ENCODE measurements at places on chromosomes 1 and 21.

DNA sequence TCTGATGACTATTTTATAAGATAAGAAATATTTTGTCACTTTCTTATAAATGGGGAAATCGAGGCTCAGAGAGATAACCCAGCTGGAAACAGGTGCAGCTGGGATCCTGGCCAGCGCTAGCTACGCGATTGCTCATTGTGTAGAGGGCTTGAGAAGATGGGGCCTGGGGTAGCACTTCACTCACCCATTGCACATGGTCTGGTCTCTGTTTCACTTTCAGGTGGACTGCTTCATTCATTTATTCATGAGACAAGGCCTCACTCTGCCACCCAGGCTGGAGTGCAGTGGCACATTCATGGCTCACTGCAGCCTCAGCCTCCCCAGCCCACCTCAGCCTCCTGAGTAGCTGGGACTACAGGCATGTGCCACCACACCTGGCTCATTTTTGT lies 23.8 kb downstream of the UBE4B start:
- no peak for DNase-seq

DNA sequence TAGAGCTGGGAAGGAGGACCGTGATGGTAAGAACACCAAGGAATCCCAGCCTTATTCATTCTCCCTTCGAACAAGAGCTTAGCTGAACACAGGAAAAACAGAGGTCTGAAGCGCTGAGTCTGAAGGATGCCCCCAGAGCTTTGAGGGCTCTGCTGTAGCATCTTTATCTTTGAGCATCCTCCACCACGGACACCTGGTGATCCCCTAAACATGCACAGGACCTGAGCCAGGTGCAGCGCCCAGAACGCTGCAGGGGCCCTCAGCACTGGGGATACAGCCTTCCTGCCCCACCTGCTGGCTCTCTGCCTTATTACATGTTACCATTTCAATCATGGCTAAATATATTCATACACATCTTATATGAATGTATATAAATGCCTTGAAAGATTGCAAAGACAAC lies 7.7 kb upstream of the GPATCH4 start:
- DNase-seq, result peak; percentile 53

- DNase-seq, result no peak
These were observed 37.7 kb downstream of the CSMD2 start for GRCh38 chr1:34127006-34128000.

DNA sequence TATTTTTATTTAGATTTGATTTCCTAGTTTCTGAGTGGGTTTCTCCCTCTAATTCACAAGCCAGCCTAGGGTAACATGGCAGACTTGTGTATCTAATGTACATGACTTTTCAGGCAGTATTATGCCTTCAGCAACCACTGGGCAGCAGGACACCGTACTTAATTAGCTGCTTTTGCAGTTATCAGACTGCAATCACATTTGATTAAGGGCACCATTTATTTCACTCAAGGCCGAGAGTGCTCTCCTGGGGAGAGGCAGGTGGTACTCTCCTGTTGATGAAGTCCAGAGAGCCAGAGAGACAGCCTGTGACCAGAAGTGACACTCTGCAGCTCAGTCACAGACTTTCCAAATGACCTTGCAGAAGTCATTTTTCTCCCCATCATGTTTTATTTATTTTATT lies 18.7 kb downstream of the CYYR1 start:
- no peak for DNase-seq

DNA sequence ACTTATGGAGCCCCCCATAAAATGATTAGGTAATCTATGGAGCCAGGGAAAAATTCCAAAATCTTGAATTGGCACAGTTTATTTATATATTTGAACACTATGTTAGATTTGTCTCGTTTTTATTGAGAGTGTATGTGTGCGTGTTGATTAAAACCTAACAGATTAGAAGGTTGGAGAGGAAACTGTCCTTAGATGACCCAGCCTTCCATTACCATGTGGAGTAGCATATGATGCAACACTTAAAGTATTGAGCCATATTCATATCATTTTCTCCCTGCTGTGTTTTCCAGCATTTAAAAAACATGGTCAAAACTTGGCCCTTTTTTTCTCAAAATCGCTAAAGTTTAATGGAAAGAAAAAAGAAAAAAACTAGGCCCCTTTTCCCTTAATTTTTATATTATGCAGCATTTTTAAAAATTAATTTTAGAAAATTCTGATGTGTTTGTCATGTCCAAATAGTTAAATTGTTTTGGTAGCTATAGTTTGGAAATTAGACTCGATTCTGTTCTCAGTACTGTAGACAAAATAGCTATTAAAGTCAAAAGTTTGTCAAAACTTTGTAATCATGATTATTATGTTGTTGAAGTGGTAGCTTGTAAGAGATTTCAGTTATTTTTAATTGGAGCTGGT lies 2.3 kb downstream of the LRRC8D start:
- DNase-seq, result no peak

DNA sequence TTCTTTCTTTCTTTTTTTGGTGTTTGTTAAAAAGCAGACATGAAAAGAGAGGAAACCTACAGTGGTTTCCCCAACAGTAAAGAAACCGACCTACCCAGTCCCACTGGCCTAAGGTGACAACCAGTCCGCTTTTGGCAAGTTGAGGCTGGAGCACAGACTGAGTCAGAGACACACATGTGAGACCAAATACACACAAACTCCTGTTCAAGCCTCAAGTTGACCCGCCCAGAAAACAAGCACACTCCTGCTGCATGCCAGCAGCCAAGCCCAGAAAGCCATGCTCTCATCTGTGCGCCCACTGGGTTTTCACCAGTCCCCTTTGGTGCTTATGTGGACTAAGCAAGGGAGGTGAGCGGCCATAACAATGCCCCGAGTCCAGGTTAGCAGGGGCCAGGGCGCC lies 64.6 kb upstream of the GPR153 start:
- no peak for DNase-seq

DNA sequence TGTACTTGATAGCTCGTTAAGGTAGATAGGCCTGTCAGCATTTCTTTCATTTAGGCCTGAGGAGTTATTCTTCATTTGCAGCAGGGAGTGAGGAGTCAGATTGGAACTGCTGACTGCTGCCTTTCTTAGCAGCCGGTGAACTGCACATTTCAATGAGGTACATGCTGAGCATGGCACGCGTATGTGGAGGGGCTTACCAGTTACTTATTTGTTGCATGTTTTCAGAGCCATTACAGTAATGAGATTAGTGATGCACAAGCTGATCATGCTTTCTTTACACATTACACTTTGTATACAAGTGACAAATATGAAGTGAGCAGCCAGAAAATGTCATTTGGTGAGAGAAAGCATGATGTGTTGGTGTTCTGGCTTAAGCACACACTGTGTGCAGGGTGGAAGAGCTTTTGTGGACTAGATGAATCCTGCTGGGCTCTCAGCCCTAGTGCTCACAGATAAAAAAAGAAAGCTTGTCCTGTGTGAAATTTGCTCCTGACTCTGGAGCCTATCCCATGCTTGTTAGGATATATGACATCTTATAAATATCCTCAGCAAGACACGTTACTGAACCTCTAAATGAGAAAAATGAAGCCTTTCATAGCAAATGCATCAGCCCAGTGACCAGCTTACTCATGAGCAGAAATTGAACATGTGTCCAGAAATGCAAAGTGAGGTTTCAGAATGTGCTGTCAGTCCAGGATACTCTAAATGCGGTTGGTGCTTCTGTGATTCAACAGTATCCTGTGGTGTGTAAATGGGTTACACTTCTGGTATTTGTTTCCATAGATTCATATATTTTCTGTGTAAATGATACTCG lies 574.7 kb upstream of the ADGRL2 start:
- DNase-seq, result no peak

DNA sequence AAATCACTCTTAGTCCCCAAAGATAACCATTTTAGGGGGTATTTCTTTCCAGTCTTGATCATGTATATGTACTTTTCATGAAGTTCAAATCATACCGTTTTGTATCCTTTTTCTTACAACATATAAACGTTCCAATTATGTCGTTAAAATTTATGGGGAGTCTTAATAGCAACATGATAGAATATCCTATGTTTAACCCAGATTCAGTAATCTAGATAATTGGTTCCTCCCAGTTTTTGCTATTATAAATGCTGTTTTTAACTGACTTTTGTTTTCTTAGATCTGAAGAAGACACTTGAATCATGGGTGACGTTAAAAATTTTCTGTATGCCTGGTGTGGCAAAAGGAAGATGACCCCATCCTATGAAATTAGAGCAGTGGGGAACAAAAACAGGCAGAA lies 3.1 kb downstream of the DHX9 start:
- DNase-seq, result no peak

- no peak for DNase-seq
These were observed 86.5 kb downstream of the CDC14A start for GRCh38 chr1:100438789-100439188.

GRCh38 chr21:44934797-44935532 lies 4.9 kb upstream of the SLX9 start:
- DNase-seq, result no peak

DNA sequence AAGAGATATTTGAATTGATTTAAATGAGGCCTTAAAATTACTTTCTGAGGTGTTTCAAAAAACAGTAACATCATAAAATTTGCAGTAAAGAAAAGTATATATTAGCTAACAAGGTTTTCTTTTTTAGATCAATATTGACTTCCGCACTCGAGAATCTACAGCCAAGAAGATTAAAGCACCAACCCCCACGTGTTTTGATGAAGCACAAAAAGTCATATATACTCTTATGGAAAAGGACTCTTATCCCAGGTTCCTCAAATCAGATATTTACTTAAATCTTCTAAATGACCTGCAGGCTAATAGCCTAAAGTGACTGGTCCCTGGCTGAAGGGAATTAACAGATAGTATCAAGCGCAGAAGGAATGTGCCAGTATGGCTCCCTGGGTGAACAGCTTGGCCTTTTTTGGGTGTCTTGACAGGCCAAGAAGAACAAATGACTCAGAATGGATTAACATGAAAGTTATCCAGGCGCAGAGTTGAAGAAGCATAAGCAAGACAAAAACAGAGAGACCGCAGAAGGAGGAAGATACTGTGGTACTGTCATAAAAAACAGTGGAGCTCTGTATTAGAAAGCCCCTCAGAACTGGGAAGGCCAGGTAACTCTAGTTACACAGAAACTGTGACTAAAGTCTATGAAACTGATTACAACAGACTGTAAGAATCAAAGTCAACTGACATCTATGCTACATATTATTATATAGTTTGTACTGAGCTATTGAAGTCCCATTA lies 3.6 kb downstream of the RGS1 start:
- peak; percentile 48 for DNase-seq

Data from DND-41 (cell line).